Body of pancreas (tissue), 4 donors: ENCODE measurements at places on chromosomes 6 and 20.

DNA sequence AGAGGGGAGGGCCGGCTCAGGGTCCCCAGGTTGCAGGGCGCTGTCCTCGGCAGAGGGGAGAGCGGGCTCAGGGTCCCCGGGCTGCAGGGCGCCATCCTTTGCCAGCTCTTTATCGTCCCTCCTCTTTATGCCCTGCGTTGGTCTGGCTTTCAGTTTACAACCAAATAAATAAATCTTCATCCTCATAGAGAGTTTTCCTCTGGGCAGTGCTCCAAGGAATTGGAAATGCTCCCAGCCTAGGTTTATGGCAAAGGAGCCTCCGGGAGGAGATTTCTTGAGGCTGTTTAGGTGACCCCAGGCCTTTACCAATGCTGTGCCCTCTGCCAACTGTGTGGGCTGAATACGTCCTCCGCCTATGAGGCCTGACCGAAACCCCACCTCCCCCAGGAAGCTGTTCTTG, 60.2 kb downstream of the CHMP4B start:
- no peak for DNase-seq

GRCh38 chr6:169189182-169189581, 64.5 kb downstream of the THBS2 start:
- DNase-seq, result no peak

GRCh38 chr20:8284902-8285301, 152.8 kb downstream of the PLCB1 start:
- DNase-seq, result no peak

- peak; percentile 50 for DNase-seq
Observed at GRCh38 chr20:53643031-53643832, 49.6 kb upstream of the ZNF217 start.

GRCh38 chr20:1945134-1945618, 48.7 kb downstream of the PDYN start:
- DNase-seq, result peak; percentile 92

- no peak for DNase-seq
Observed at GRCh38 chr6:149477544-149477943, 7.3 kb downstream of the ZC3H12D start.

DNA sequence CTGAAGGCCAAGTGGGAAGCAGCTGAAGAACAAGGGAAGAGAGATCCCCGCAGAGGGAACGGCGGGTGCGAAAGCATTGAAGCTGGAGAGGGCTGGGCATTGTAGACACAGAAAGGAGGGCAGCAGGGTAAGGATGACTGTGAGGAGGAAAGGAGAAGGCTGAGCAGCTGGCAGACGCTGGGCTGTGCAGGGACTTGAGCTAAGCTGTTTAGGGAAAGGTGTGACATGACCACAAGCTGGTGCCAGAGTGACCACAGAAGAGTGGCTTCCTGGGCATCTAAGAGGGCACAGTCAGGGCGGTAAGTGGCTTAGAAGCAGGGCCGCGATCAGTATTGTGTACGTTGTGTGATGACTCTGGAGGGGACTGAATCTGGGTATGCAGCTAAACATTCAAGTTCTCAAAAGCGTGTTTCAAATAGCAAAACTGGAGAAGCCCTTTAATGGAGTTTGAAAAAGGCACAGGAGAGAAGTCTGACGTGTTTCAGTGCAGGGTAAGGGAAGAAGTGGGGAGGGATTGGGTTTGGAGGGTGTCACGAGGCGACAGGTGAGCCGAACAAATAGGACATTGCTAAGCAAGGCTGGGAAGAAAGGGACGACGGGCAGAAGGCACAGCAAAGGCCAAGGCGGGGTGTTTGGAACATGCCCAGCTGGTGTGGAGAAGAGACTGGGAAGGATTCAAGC, 46.1 kb upstream of the ARFGEF2 start:
- no peak for DNase-seq

- no peak for DNase-seq
Observed at GRCh38 chr6:137821491-137821890, 45.6 kb upstream of the TNFAIP3 start.

DNA sequence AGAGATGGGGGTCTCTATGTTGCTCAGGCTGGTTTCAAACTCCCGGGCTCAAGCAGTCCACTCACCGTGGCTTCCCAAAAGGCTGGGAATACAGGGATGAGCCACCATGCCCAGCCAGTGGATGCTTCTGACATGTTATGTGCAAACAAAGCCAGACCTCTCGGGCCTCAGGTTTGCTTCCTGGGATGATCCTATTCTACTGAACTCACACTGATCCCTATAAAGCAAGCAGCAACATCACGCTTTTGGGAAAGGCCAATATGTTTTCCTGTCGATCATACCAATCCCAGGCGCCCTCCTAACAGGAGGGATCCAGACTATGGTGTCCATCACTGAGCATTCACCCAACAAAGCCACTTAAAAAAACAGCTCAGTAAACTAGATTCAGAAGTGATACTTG, 60.2 kb downstream of the CSE1L start:
- no peak for DNase-seq

- no peak for DNase-seq
Observed at GRCh38 chr6:151300267-151300991, 60.7 kb downstream of the AKAP12 start.
